T-helper 1 cell (primary cell): ENCODE measurements at places on chromosomes 6 and 20.

GRCh38 chr6:53373638-53374037 lies 24.9 kb upstream of the ELOVL5 start:
- no peak for DNase-seq

DNA sequence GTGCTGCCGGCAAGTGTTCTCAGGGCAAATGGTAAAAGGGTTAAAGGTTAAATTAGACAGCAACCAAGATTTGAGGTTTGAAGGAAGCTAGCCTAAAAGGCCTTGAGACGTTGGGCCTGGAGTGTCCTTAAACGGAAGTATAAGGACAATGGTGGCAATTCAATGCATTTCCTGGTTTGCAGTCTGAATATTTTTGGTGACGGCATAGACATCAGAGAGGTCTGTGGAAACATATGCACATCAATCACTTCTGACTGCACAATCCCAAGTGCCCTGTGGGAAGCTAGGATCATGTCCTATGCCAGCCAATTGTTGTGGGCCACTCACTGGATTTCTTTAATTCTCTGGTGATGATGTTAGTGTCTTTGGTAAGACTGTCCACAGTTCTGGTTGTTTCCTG lies 25.7 kb upstream of the TUBB2A start:
- no peak for DNase-seq

DNA sequence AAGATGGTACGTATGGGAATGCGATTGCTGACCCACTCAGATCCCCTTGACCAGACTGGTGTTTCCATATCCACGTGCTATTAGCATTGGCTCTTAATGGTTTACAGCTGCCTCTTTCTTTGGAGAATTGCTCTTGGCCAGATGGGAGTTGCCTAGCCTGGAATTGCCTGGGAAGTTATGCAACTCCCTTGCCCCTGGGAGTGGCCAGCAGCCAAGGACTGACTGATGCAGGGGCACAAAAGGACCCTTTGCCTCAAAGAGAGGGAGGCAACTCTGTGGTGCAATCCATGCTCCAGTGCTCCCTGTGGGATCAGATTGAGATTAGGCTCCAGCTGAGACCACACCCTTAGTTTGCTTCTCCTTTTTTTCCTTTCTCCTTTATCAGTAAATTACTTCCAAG lies 203.5 kb upstream of the JAG1 start:
- no peak for DNase-seq

- no peak for DNase-seq
These were observed 2.0 kb upstream of the POM121L2 start for GRCh38 chr6:27314046-27314445.

GRCh38 chr6:90169374-90169773 lies 127.3 kb downstream of the BACH2 start:
- DNase-seq = no peak

DNA sequence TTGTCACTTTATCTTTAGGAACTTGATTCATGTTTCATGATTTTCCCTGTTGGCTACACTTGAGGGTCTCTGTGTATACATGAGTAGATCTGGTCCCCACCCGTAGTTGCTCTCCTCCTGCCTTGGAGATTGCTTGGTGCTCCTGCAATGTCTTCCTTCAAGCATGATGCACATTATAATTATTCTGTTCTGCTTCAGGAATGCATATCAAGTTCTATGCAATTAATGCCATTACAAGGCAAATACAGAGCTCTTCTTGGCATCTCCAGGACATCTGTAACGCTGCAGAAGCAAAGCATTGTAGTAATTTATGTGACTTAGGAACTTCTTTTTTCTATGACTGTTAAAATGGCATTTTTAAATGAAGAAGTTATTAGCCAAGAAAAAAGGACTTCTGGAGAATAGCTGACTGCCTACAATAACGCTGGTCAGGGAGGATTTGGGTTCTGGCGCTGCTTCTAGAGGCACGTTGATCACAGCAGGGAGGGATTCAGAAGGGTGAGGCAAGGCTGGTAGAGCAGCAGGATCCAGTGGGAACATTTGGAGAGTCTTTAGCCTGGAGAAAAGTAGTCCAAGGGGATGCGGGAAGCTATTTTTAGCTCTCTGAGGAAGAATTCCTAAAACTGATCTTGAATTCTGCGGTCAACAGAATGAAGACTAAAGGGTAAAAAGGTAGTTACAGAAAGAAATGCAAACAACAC lies 203.6 kb downstream of the PLCB1 start:
- DNase-seq = no peak

- DNase-seq = no peak
These were observed 154.8 kb downstream of the FOXC1 start for GRCh38 chr6:1764397-1764987.

DNA sequence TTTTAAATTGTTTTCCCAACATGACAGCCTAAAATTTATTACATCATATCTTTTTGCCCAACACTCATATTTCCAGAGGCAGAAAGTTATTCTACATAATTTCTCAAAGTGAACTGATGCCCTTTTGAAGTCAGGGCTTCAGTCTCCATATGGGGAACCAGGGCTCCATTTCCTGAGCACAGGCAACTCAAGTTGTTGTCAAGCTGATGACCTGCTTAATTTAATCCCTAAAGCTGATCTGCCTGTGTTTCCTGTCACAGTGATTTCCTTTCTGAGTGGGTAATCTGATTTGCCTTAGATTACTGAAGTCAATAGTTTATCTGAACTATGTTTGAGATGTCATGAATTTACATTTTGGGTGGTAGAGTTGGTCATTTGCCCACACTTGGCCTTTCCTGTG lies 932.1 kb upstream of the MANEA start:
- no peak for DNase-seq

- no peak for DNase-seq
These were observed 314.5 kb downstream of the EYA4 start for GRCh38 chr6:133555685-133556084.

DNA sequence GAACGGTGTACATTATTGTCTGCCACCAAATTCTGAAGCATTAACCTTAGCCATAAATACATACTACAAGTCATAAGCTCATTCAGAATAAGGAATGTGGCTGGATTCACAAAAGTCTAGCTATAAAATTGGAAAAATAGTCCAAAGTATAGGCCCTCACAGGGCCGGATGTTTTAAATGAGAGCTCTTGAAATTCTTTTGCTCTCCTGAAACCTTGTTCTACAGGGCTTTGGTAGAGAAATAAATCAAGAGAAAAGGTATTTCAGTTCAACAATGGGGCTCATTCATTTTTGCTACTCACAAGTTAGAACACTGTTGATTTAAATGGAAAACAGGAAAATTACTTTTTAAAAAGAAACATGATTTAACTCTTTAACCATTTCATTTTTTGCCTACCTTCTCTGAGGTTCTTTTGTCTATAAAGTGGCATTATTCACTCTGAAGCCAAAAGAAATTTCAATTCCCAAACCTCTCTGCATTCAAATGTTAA lies 58.0 kb downstream of the PREP start:
- DNase-seq = no peak

GRCh38 chr6:35427851-35428321 lies 24.3 kb upstream of the FANCE start:
- DNase-seq = no peak

GRCh38 chr6:90294008-90294511 lies 2.6 kb downstream of the BACH2 start:
- no peak for DNase-seq

DNA sequence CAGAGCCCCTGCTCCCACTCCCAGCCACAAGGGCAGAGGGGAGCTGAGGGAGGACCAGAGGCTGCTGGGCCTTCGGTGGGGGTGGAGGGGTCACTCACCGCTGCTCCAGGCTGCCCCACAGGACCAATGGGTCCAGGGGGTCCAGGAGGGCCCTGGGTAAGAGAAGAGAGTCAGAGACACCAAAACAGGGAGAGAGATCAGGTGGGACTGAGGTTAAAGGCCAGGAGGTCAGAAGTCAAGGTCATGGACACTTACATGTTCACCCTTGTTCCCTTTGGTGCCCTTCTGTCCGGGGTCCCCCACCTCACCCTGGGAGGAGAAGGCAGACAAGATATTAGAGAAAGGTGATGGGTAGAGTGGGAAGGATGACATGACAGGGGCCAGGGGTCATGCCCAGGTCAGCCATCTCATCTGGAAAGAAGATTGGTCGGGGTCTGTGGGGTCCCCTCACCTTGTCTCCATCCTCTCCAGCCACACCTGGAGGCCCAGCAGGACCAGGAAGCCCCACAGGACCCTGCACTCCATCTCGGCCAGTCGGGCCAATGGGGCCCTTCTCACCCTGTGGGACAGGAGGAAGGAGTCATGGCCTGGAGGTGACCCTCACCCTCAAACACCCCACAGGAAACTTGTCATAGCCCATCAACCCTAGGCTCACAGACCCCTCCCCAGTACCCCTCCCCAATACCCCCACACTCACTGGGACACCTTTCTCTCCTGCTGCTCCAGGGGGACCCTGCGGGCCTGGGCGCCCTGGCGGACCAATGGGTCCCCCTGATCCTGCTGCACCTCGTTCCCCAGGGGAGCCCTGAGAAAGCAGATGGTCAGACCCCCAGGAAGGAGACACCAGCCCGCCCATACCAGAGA lies 21.0 kb downstream of the COL11A2 start:
- DNase-seq = no peak

GRCh38 chr6:36743538-36744303 lies 46.1 kb downstream of the RAB44 start:
- DNase-seq = no peak

- DNase-seq = peak; percentile 42
These were observed 92.7 kb upstream of the SIRPA start for GRCh38 chr20:1802385-1803060.

DNA sequence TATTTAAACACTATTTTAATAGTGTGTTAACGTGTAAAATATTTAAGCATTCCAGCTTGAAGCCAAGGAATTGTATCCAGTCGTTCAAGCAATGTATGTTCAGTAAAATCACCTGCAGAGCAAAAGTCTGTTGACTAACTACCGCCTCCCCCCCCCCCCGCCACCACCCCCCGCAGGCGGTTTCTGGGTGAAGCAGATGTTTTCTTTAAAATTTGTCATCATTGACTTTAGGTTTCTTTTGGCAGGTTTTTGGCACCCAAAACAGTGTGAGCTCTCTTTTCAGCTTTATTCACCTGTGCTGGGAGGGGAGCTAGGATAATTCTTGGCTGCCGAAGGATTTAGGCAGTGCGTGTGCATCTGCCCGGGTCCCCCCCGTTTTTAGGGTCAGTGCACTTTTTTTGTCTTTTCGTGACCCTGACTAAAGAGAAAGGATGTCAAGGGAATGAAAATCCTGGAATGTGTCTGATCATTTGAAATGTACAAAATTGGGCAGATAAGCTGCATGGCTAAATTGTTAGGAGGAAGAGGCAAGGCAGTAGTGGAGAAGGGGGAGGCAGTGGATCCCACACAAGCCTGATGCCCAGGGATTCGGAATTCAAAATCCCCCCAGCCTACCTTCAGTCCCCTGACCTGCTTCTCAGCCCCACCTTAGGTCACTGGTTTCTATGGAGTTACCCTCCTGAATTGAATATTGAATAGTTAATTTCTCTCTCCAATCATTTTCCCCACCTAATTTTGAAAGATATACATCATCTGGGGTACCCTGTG lies 1.1 kb downstream of the EDN1 start:
- DNase-seq = no peak

GRCh38 chr6:132063204-132063603 lies 112.0 kb upstream of the CCN2 start:
- DNase-seq = no peak

DNA sequence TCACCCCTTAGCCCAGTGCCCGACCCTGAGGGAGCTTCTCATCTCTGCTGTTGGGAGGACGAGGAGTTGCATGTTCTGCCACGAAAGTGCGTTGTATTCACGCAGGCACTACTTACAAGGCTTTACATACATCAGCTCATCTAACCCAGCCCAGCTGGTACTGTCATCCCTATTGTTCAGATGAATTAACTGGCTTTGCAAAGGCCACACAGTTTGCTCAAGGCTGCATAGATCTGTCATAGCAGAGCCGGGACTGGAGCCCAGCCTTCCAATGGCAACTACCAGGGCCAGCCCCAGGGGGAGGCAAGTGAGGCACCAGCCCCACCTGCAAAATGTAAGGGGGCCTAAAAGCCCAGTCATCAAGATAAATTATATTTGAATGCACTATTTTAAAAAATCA lies 257.6 kb downstream of the NFATC2 start:
- DNase-seq = no peak

- DNase-seq = no peak
These were observed 56.8 kb upstream of the ECI2 start for GRCh38 chr6:4192173-4192572.

GRCh38 chr6:20876561-20876960 lies 342.3 kb downstream of the CDKAL1 start:
- DNase-seq = no peak

- no peak for DNase-seq
These were observed 187.8 kb upstream of the LRFN2 start for GRCh38 chr6:40774932-40775331.
